Activated naive CD4-positive, alpha-beta T cell (primary cell): ENCODE measurements at places on chromosomes 1 and 21.

GRCh38 chr1:59751801-59752200 is 62.9 kb upstream of the HOOK1 start:
- DNase-seq, result no peak

GRCh38 chr1:87362063-87362833 is 33.6 kb downstream of the LMO4 start:
- DNase-seq, result no peak

DNA sequence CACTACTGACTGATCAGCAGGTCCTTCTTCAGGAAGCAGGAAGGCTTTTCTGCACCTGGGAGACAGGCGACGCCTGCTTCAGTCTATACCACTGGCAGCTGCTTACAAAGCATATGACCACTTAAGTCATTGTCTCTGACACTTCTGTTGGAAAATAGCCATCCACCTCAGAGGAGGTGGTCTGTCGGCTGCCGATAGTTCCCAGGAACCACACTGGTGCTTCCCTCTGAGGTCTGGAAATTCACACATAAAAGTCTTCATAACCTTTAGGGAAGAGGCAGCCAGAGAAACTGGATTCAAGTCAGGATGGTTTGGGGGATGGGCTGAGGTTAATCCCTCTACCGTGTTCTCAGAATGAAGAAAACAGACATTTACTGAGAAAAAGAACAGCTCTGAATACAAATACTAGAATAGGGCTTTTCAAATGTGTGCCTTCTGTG is 15.6 kb upstream of the SRP9 start:
- no peak for DNase-seq

GRCh38 chr1:18912550-18912949 is 10.2 kb upstream of the ALDH4A1 start:
- DNase-seq, result no peak

DNA sequence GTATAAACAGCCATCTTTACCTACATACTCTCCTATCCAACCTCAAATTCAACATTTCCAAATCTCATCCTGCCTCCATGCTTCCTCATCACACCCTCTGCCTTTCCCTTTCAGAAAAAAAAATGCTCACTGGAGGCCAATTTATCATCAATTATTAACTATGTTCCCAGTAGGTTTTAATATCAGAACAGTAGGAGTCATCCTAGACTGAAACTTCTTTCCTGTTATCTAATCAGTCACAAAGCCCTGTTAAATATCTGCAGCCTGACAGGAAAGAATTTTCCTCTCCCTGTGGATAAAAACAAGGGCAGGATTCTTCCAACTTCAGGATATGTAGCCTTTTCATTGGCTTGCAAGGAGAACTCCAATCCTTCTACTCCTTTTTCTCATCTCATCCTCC is 28.4 kb downstream of the EGLN1 start:
- no peak for DNase-seq

- DNase-seq, result no peak
These were observed at the start of gene CHI3L2 for GRCh38 chr1:111227434-111227833. Gene CHI3L2 (plus strand): TSS chr1:111227713. CDS start chr1:111227730, 17 bp downstream.

DNA sequence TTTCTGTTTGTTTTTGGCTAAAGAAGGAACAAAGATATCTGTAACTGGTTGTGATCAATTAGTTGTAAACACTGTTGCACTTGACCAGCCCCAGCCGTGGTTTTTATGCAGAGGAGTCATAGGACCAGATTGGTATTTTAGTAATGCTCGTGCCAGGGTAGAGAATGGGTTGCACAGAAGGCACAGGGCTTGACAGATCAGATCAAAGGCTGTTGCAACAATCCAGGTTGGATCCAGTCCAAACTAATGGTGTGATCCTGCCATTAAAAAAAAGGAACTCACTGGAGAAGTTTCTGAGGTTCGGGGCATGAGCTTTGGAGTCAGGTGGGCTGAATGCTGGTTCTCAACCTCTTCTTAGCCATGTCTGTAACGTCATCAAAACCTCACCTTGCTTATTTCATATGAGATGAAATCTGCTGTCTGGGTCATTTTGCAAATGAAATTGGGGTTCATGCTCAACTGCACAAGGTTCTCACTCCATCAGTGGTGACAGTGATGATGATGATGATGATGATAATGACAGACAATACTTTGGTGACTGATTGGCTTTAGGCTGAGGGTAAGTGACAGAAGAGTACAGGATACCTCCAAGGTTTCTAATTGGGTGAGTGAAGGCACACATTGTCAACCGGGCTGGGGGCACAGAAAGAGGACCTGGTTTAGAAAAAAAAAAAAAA is 43.1 kb downstream of the ZNF281 start:
- DNase-seq, result no peak

GRCh38 chr21:41836166-41837015 is 42.8 kb downstream of the PRDM15 start:
- DNase-seq, result no peak

DNA sequence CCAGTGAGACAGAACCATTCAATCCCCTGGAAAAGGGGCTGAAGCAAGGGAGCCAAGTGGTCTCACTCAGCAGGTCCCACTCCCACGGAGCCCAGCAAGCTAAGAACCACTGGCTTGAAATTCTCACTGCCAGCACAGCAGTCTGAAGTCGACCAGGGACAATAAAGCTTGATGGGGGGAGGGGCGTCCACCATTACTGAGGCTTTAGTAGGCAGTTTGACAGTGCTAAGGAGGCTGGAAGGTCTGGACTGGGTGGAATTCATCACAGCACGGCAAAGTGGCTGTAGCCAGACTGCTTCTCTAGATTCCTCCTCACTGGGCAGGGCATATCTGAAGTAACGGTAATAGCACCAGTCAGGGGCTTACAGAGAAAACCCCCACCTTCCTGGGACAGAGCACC is 105.4 kb upstream of the GORAB start:
- no peak for DNase-seq

DNA sequence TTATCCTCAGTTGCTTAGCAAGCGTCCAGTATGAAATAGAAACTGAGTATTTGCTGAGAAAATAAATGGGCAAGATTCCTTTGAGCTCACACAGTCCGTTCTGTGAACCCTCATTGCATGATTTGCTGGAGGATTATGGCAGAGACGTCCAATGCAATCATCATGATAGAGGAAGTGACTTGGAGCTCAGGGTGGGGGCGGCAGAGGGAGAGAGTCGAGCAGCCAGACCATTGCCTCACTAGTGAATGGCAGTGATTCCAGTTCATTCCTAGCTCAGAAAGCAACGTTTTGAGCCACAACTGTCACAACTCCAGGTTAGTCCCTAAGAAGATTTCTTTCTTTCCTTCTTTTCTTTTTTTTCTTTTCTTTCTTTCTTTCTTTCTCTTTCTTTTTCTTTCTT is 27.5 kb upstream of the COL9A2 start:
- DNase-seq, result no peak

DNA sequence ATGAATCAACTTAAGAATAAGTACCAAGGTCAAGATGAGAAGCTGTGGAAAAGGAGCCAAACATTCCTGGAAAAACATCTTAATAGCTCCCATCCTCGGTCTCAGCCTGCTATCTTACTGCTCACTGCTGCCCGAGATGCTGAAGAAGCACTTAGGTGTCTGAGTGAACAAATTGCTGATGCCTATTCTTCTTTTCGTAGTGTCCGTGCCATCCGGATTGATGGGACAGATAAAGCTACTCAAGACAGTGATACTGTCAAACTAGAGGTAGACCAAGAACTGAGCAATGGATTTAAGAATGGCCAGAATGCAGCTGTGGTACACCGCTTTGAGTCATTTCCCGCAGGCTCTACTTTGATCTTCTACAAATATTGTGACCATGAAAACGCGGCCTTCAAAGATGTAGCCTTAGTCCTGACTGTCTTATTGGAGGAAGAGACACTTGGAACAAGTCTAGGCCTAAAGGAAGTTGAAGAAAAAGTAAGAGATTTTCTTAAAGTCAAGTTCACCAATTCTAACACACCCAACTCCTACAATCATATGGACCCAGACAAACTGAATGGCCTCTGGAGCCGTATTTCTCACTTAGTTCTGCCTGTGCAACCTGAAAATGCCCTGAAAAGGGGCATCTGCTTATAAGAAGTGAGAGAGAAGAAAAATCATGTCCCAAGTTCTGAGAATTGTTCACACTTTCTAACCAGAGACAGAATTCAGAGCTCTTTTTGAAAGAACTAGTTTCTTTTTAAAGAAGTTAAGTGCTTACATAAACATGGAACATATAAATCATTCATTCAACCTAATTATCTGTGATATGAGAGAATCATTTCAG is 35.7 kb downstream of the TOR1AIP1 start:
- DNase-seq, result no peak

DNA sequence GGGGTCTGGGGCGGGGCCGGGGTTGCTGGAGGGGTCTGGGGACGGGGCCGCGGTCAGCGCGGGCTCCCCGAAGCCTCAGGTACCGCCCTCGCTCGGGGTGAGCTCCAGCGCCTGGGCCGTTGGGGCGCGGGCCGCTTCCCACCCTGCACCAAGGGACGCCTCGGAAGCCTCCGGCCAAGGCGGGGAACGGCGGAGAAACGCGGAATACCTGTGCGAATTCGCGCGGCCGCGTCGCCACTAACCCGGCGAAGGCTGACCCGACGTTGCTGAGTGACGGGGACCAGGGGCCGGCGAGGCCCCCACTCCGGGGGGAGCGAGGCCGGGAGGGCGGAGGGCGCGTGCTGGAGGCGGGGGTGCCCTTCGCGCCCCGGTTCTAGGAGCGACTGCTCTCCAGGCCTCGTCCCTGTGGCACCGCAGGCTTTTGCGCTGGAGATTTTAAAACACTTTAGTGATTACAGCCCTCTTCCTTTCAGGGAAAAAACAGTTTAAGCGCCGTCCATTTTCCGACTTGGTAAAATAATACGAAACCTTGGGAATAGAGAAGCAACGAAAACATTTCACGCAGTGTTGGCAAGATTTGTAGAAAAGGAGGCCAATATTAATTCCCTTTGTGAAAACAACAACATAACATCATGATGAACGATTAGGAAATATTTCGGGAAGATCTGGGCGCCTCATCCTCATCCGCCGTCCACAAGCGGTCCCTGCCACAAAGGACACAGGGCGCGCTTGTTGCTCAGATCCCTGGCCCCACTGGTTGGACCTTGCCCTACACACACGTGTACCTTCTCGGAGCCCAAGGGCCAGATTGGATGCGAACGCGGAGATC is 971 bp upstream of the GNG4 start:
- no peak for DNase-seq
